ENCODE measurements at places on chromosomes 2 and 18. TPM values are rescaled to one million over a fixed set of nuclear protein-coding genes. Genes with fewer than 3 reads are reported as not detected.

DNA sequence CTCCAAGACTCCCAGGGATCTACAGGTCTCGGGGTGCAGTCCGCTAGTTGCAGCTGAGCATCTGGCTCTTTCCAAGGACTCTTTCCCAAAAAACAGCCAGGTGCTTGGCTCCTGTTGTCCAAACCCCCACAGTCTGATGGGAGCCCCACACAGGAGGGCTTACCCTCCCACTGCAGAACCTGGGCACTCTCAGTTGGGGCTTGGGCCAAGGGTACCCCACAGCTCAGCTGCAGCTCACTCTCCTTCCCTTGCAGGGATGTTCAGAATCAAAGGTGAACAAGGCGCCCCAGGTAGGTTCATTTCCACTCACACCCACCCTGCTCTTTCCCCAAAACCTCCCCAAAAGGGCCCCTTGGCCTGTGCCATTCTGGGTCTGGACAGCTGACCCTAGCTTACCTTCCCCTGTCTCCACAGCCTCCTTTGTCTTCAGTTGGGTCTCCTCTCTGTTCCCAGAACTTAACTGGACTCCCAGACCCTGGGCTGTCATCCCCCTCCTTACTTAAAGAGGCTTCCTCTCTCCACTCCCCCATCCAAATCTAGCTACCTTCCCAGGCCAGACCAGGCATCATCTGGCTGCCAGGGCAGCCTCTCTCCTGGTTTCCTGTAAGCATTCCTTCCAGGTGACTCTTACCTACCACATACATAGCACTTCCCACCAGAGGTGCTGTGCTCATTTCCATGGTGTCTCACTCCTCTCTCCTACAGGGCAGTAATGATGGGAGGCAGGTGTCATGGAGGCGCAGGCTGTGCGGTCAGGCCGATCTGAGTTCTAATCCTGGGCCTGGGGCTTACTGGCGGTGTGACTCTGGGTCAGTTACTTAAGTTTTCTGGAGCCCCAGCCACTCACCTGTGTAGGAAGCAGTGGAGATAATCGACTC, 29.5 kb downstream of the MARCO start:
- H3K27ac ChIP-seq = no peak overlapping the region
- no peak overlapping the region for H3K4me3 ChIP-seq
- no peak for DNase-seq
- H3K36me3 ChIP-seq = no peaks in the 10 kb centered on the region
- no peaks in the 10 kb centered on the region for H3K4me1 ChIP-seq

GRCh38 chr18:29644276-29644675, 1398.3 kb downstream of the DSC3 start:
- H3K27me3 ChIP-seq = no peaks in the 10 kb centered on the region
- H3K4me1 ChIP-seq = no peaks in the 10 kb centered on the region
- H3K27ac ChIP-seq = no peak overlapping the region
- no peak overlapping the region for H3K4me3 ChIP-seq
- no peaks in the 10 kb centered on the region for H3K36me3 ChIP-seq

GRCh38 chr2:167365216-167365615, 476.9 kb downstream of the XIRP2 start:
- H3K4me3 ChIP-seq = no peak overlapping the region
- no peaks in the 10 kb centered on the region for H3K27me3 ChIP-seq
- no peak for DNase-seq
- H3K27ac ChIP-seq = no peak overlapping the region
- H3K4me1 ChIP-seq = no peaks in the 10 kb centered on the region

- H3K27me3 ChIP-seq = no peaks in the 10 kb centered on the region
- no peaks in the 10 kb centered on the region for H3K36me3 ChIP-seq
- no peak for DNase-seq
- no peaks in the 10 kb centered on the region for H3K4me1 ChIP-seq
- no peak overlapping the region for H3K4me3 ChIP-seq
- no peak overlapping the region for H3K27ac ChIP-seq
Observed at GRCh38 chr2:17600556-17601204, 60.2 kb downstream of the VSNL1 start.

GRCh38 chr2:195572895-195573683, 83.9 kb upstream of the SLC39A10 start:
- no peak overlapping the region for H3K4me3 ChIP-seq
- no peak overlapping the region for H3K27ac ChIP-seq
- H3K36me3 ChIP-seq = no peaks in the 10 kb centered on the region
- H3K27me3 ChIP-seq = no peaks in the 10 kb centered on the region
- H3K4me1 ChIP-seq = peaks cover 3% of the 10 kb centered on the region
- no peak for DNase-seq

DNA sequence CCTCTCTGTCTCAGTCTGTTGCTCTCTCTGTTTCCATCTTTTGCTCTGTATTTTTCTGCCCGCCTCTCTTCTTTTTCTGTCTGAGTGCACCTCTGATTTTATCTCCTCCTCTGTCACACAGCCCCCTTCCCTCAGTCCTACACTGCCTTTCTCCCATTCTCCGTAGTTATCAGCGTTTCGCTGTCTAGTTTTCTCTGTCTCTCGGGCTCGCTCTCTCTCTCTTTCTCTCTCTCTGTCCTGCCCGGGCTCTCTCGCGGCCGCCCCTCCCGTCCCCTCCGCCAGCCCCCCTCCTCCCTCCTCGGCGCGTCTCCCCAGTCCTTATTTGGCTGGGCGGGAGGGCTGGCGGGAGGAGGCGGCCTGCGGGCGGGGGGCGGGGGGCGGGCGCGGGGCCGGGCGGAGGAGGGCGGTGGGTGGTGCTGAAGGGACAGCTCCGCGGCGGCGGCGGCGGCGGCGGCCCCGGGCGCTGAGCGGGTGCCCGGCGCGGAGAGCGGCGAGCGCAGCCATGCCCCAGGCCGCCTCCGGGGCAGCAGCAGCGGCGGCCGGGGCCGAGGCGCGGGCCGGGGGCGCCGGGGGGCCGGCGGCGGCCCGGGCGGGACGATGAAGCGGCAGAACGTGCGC, at the start of gene KCNK3:
TSS of gene KCNK3 (plus strand) at position 444 of the 618 bp plus-strand sequence. CDS start at position 598, 154 bp downstream.
- H3K36me3 ChIP-seq = no peaks in the 10 kb centered on the region
- DNase-seq = peak; percentile 62
- H3K27ac ChIP-seq = peak within 1 kb of the TSS; percentile 58
- peaks cover 33% of the 10 kb centered on the region for H3K4me1 ChIP-seq

DNA sequence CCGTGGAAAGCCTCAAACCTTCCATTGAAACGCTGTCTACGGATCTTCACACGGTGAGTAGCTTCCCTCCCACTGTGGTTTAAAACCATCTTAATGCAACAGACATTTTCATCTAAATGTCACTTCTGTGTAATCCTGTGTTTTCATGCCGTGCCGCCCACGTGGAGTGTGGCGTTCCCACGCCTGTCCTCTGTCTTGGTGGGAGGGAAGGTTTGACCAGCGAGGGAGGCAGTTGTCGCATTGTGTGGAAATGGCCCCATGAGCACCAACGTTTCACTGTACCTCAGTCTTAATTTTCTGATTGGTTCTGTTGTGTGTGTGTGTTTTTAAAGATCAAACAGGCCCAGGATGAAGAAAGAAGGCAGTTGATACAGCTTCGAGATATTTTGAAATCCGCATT, 88.6 kb downstream of the ITGB1BP1 start:
- no peak overlapping the region for H3K4me3 ChIP-seq
- no peaks in the 10 kb centered on the region for H3K27me3 ChIP-seq
- no peaks in the 10 kb centered on the region for H3K36me3 ChIP-seq

The C2orf78 gene
- total RNA-seq = not detected

The HOXD13 gene
- not detected for total RNA-seq

Data from cardiac muscle cell (in vitro differentiated cells and primary cell).